ENCODE measurements at places on chromosomes 12 and 14.

DNA sequence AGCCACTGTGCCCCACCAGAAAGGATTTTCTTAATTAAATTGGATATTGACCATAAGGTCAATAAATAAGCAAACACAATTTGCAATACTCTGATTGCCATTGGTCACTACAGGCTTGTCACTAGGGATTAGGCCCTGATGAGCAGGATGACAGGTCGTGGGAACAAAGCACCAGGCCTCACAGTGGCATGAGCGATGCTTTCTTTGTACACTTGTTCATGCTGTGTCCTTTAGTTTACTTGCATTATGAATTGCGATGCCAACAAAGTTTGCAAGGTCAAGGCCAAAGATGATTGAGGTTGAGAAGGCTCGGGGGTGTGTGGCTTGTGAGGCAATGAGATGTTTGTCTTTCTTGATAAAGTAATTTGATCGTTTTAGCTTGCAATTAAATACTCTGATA, 136.0 kb downstream of the TTC8 start:
- no peak for DNase-seq

- DNase-seq: no peak
These were observed 61.7 kb downstream of the LRFN5 start for GRCh38 chr14:41668356-41668755.

DNA sequence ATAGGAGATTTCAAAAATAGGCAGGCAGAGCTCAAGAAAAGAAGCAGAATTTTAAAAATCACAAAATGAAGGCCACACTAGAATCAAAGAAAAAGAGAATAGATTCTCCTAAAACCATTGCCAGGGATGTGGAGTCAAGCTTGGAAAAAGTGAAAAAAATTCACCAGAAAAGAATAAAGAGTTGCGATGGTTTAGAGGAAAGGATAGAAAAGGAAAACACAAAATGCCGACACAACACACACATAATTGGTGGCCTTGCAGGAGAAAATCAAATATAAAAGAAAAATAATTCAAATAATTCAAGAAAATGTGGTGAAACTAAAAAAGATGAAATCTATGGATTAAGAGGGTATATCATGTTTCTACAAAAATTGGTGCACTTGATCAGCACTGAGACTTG, 181.6 kb upstream of the C14orf180 start:
- no peak for DNase-seq

- DNase-seq: no peak
These were observed 65.1 kb downstream of the GALNT16 start for GRCh38 chr14:69325086-69325485.

DNA sequence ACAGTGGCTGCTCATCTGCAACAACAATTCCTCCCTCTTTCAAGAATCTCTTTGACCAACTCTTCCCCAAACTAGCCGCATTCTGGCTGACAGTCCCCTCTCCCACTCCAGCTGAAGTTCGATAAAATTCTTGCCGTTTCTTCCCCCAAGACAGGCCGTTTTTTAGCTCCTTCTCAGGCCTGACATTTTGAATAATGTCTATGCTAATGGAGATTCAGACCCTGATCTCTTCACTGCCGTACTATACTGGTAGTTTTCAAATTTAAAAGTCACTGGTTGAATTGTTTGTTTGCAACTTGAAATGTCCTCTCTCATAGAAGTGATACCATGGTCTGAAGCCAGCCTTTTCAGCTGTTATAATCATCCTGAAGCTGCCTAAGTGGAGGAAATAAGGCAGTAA, 65.9 kb upstream of the AMN1 start:
- no peak for DNase-seq

GRCh38 chr12:3033539-3033867, 43.7 kb upstream of the TSPAN9 start:
- DNase-seq: no peak

- DNase-seq: no peak
These were observed 34.1 kb downstream of the RCOR1 start for GRCh38 chr14:102626530-102626929.

DNA sequence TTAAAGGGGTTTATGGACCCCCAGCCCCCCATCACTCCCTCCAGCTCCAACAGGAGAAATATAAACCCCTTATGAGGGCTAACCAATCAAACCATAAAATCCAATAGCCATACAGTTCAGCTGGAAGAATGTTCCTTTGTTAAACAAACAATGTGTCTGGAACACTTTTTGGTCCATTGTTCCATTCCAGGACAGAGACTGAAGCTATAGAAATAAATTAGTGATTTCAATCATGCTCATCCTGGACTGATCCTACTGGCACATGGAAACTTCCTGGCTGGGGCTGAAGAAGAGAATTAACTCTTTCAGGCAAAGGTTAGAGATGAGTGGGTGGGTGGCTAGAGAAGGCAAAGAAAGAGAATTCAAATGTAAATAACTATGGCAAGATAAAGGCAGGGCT, 63.4 kb downstream of the ANO2 start:
- no peak for DNase-seq

GRCh38 chr12:5451251-5451650, 19.3 kb downstream of the NTF3 start:
- no peak for DNase-seq

DNA sequence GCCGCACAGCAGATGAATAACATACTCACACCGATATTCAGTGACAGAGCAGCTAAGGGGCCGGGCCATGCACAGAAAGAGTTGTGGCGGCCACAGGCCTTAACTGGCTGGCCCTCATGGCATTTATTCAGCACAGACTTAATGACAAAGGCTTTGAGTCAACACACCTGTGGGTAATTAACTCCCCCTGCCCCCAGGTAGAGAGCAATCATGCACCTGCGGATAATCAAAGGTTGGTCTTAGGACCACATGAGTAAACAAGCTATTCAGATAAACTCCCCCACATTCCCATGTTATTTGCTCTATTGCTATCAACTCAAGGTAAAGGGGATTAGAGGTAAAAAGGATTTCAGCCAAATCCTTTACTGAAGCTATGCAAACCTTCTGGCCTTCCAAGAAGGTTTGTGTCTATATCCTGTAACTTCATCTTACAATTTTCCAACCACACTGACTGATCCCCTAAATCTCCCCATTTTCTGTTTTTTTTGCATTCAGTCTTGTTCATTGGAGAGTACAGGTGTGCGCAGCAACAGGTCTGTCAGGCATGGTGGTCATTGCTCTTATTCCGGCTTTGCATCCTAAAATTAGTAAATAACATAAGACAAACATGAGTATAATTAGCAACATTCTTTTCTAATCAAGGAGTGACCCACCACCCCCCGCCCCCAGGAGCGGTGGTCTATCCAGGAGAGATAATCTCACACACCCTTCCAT, 16.9 kb upstream of the BLTP3B start:
- DNase-seq: no peak

DNA sequence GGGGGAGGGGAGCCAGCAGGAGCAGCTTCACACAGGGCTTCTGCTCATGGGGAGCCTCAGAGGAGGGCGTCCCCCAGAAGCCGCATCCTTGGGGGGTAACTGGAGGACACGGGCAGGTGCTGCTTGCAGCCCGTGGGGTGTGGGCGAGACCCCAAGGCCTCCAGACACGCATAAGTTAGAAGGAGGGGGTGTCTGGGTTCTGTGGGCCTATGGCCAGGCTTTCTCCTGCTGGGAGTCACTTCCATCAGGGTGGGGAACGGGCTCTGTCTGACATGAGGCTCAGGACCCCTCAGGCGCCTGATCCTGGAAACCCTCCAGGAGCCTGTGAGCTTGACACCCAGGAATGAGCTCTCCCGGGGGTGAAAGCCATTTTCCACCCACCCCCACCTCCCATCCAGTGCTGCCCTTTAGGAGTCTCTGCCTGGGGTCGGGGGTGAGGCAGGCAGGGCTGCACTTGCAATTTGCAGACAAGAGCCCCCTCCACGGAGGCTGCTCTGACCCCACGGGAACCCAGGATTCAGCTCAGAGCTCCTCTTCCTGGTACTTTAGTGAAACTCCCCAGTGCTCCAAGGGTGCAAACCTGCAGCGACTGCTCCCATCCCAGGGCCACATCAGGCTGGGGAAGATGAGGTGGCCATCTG, 325.7 kb downstream of the ADGRD1 start:
- DNase-seq: no peak

DNA sequence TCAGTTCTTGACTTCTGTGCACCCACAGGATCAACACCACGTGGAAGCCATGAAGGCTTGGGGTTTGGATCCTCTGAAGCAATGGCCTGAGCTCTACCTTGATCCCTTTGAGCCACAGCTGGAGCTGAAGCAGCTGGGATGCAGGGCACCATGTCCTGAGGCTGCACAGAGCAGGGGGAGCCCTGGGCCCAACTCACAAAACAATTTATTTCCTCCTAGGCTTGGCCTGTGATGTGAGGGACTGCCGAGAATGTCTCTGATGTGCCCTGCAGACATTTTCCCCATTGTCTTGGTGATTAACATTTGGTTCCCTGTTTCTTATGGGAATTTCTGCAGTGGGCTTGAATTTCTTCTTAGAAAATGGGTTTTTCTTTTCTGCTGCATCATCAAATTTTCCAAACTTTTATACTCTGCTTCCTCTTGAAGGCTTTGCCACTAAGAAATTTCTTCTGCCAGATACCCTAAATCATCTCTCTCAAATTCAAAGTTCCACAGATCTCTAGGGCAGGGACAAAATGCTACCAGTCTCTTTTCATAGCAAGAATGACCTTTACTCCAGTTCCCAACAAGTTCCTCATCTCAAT, 288.2 kb downstream of the CCDC59 start:
- DNase-seq: no peak

Data from NCI-H1436 treated with DMSO at 0.1 percent for 48 hours (cell line).